ENCODE measurements at places on chromosomes 2 and 18.

DNA sequence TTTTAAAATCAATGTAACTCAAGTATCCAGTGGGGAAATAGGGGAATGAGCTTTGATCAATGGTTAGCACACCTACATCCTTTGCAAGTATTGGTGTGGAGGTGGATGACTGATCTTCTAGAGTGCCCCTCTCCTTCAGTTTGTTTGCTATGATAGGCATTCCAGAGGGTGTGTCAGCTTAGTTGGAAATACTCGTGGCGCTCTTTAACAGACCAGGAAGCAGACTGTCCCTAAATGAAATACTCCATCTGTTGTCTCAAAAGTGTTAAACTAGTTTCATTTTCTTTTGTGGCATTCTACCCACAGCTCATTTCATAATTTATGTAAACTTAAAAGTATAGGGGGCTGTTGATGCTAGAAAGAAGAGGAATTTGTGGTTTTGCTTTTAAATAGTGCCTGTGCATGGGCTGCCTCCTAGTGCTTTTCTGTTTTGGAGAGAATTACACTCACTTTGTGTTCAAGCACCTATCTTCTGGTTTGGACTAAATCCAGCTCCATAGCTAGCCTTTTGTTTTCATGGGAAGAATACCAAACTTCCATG, 66.2 kb downstream of the STAT1 start:
- DNase-seq, result peak; percentile 83

GRCh38 chr2:235896061-235896460, 272.1 kb downstream of the GBX2 start:
- no peak for DNase-seq

- no peak for DNase-seq
Observed at GRCh38 chr2:134425724-134426496, 172.0 kb downstream of the MGAT5 start.

DNA sequence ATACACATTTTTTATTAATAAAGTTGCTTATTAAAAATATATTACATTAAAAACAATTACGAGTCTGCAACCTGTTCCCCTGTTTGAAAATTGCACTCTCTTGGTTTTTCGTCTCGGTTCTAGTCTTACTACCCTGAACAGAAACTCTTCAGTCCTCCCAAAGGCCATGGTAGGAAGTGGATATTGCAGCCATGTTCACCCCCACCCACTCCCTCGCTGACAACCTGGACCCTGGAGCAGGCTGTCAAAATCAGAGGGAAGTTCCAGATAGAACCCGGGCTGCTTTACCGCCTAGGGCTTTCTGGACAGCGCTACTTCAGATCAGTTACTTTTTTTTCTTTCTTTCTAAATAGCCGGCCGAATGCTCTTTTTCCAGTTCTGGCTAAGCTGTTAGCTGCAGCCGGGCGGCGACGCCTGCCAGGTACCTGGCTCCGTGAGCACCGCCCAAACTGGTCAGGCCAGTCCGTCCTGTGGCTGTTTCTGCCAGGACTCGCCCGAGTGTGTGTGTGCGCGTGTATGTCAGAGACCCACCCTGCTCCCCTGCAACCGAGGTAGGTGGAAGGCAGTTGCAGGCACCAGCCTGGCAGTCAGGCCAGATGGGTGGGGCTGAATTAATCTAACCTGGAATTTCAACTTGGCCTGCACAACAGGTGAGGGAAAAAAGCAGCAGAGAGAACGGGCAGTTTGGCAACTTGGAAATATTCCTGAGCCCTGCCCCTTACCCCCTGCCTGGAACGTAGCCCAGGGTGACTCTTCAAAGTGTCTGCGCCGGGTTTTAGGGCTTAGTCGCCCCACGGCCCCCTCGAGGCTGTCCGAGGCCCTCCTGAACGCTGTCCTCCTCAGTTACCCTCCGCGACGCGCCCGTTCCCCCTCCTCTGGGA, 1.1 kb upstream of the TET3 start:
- peak; percentile 91 for DNase-seq

- DNase-seq, result no peak
Observed at GRCh38 chr2:201128933-201129505, 13.1 kb downstream of the CFLAR start.

- DNase-seq, result no peak
Observed at GRCh38 chr2:73910873-73911547, 15.7 kb upstream of the DGUOK start.

- no peak for DNase-seq
Observed at GRCh38 chr2:187500585-187501359, 52.7 kb upstream of the CALCRL start.

GRCh38 chr2:14781142-14781541, 148.6 kb downstream of the LRATD1 start:
- peak; percentile 94 for DNase-seq
